NCI-H2227 treated with DMSO at 0.1 percent for 48 hours (cell line): ENCODE measurements at places on chromosomes 3 and 15.

- no peak for DNase-seq
Measured at GRCh38 chr3:129058441-129059200, 2.0 kb upstream of the GP9 start.

DNA sequence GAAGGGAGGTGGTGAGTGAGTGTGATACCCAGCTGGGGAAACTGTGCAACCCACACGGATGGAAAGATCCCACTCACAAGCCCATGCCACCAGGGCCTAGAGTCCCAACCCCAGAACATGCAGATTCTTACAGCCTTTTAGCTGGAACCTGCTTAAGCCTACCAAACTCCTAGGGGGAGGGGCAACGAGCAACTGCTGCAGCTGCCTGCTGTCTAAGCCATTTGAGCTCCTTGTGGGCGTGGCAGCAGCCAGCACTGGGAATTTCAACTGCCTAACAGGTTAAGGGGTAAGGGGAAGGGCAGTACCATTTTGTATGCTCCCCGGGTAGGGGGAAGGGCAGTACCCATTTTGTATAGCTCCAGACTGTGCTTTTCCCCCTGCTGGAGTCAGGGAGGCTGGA lies 673.2 kb upstream of the BCHE start:
- DNase-seq = no peak

GRCh38 chr15:58873267-58873666 lies 60.2 kb downstream of the SLTM start:
- no peak for DNase-seq

GRCh38 chr3:72629191-72629631 lies 219.0 kb downstream of the SHQ1 start:
- no peak for DNase-seq

DNA sequence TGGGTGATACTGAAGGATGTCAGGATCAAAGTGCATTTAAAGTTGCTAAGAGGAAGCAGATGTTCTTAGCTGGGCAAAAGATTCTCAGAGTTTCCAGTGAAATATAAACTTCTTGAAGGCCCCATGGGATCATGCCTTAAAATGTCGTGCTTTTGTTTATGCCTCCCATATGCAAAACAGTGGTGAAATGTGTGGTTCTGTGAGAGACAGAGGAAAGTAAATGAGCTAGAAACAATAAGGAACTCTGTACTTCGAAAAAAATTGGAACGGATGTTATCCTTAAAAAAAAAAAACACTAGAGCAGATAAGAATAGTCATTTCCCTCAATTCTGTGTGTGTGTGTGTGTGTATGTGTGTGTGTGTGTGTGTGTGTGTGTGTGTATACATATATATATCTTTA lies 497.0 kb upstream of the TBL1XR1 start:
- no peak for DNase-seq

GRCh38 chr15:36323615-36324014 lies 255.8 kb upstream of the CDIN1 start:
- peak; percentile 10 for DNase-seq

GRCh38 chr3:107752202-107752990 lies 229.6 kb downstream of the BBX start:
- DNase-seq = no peak

GRCh38 chr15:70016511-70016994 lies 81.2 kb downstream of the TLE3 start:
- no peak for DNase-seq

DNA sequence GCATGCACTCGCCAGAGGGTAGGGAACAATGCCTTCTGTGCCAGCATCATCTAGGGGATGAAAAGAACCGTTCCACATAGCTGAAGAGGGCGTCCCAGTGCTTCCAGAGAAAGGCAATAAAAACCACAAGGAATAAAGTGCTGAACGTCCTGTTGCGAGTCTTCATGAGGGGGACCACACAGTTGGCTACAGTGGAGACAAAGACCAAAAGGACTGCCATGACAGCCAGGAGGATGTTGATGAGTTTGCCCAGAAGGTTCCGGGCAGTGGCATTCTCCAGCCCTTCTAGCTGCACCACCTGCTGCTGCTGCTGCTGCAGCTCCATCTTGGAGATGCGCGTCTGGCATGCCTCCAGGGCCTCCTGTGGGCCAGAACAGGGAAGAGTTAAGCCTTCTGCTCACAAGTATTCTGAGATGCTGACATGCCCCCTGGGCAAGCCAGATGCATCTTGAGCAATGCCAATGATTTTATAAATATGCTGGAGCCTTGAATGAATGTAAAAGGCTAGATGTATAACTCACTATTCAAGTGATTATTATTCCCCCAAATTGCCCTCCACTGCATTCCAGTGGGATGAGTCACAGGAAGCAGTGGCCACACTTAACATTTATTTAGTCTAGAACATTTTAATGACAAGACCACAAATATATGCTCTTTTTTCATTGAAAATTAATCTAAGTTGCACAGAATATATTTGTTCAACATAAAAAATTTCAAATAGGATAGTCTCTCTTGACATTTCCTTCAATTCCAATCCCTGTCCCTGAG lies 45.1 kb upstream of the PLXND1 start:
- peak; percentile 19 for DNase-seq

DNA sequence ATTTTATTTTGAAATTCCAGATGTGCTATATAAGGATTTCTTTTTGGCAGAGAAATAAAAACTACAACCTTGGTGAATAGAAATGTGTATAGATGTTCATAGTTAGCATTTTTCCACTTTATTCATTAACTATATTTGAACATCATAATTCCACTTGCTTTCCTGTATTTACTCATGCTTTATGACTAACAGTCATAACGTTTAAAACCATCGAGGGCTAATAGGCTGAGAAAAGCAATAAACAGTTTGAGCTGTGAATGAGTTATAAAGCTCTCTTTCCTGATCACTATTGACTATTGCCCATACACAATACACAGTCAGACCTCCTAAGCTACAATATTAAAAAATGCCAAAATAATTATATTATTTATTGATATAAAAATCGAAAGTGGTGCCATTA lies 502.1 kb upstream of the RASGRP1 start:
- no peak for DNase-seq

DNA sequence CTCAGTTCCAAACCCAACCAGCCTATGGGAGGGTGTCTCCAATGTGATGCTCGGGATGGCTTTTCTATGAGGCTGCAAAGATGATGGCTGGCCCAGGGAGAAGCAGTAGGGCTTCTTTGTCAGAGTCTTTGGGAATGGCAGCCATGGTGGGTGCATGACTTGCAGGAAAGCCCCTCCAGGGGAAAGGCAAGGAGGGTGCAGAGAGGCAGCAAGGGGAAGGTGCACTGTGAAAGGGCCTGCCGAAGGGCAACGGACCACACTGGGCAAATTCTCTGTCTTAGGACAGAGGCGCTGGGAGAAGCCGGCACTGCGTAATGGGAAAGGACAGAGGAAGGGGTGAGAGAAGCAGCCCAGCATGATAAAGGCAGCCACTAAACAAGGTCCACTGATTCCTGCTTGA lies 302.8 kb upstream of the LYSMD4 start:
- DNase-seq = no peak

DNA sequence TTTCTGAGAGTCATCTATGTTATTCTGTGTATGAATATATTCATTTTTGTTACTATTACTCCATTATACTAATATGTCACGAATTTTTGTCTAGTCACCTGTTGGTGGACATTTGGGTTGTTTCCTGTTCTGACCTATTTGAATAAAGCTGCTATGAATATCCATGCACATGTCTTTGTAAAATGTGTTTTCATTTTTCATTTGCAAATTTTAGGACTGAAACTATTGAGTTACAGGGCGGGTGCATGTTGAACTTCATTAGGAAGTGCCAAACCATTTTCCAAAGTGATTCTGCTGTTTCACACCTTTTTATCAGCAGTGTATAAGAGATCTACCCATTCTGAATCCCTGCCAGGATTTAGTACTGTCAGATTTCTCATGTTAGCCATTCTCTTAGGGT lies 37.7 kb upstream of the IQCF6 start:
- no peak for DNase-seq

GRCh38 chr3:25611193-25611592 lies 53.5 kb downstream of the TOP2B start:
- DNase-seq = no peak

DNA sequence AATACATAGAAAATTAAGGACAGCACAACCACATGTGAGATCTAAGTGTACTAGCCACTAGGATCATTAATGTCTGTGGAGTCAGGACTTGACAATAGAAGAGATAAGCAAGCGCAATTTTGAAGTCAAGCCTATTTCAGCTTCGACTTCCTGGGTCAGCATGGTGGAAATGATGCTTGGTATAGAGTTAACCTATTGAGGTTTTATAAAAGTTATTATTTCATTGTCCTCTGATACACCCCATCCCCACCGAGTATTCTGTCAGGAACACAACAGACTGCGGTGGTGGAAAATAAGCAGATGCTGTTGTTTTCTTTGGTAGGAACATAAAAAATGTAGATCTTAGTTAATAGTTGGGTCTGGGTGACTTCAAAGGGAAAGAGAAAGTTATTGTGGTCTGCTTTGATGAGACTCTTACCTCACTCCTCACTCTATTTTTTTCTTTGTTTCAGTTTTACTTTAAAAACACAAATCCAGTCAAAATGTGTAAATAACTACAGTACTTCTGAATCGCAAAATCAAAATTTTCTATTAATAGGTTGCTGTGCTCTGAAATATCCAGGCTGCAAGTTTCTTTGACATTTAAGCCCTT lies 82.1 kb downstream of the IL5RA start:
- no peak for DNase-seq

DNA sequence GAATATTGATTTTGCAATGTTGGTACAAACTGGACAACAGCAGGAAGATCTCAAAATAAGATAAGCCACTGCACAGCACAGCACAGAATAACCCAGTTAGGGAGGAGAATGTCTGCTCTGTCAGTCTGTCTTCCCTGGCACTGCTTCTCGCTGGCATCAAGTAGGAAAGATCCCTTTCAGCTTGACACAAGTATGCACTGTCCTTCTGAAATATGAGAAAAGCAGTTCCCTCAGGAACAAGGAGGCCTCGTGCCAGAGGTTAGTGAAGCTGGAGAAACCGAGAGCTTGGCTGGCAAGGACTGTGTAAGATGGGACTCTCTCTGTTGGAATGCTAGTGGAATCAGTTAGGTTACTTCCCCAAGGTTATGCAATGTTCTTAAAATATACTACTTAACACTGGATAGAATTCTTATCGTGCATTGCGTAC lies 59.1 kb downstream of the FMN1 start:
- DNase-seq = no peak

DNA sequence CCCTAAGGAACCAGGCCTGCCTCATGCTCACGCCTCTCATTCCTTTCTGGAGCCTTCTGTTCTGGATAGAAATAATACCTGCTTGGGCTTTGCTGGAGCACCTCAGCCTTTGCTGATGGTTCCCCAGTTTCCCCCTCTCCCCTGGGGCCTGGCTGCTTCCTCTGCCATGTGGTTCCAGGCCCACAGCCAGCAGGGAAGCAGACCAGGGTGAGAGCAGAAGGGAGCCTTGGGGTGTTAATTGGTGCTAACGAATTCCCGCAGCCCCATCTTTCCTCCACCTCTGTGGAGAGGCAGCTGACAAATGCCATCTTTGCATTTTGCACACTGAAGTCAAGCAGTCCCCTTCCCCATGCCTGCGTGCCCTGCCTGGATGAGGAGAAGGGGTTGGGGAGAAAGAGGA lies 13.1 kb upstream of the CORO2B start:
- no peak for DNase-seq
